Activated CD4-positive, alpha-beta memory T cell treated with anti-CD3 and anti-CD28 coated beads, Interleukin-2, amount 10 ng/mL, durations not matched to agents 7 days and 5 days (primary cell): ENCODE measurements at places on chromosomes 5 and 9. TPM values are rescaled to one million over a fixed set of nuclear protein-coding genes. Genes with fewer than 3 reads are reported as not detected.

Gene OR1N1
- total RNA-seq: not detected

Gene CTXN3
- not detected for total RNA-seq

DNA sequence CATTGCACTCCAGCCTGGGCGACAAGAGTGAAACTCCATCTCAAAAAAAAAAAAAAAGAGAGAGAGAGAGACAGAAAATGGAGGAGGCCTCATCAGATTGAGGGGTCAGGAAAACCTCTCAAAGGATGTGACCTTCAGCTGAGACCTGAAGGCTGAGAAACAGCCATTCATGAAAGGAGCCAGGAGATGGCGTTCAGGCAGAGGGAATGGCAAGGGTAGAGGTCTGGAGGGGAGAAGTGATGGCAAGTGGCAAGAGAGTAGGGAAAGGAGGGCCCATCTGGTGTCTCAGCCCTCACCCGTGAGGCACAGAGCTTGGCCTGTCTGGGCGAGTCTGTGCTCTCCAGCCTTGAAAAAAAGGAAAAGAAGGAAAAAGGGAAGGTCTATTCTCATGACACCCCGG, 17.0 kb downstream of the CAMK2A start:
- DNase-seq: no peak

Gene NDST1
- 0.13 TPM for total RNA-seq

DNA sequence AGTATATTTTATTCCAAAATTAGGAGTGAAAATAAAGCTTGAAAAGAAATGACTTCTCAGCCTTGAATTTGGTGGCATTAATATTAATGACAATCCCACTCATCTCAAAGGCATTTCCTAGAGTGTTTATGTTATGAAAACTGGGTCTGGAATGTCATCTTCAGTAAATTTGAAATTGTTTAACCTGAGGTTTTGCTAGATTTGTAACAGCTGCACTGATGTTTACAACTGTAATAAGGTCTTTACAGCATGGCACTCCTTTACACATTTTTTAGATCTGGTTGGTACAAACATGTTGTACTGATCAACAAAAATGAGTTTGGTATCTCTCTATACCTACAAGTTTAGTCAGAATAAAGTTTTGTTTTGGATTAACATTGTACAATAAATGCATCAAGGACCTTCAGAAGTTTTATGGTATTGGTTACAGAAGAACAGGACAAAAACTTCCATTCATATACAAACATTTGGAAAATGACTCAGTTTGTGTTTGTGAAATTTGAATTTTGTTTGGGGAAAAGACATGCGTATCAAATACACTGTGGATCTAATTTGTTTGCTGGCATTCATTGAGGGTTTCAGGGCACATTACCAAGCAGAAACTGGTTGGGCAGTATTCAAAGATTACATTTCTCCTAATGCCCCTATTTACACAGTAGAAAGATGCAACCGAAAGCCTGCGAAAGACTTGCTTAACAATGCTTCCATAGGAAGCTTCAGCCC, 11.6 kb downstream of the FANCC start:
- DNase-seq: no peak

- DNase-seq: no peak
These were observed 7.7 kb upstream of the GAS1 start for GRCh38 chr9:86955042-86955441.

Gene LRSAM1
- 26.9 TPM for total RNA-seq

- DNase-seq: no peak
These were observed 180.1 kb downstream of the SYK start for GRCh38 chr9:90981726-90982125.

GRCh38 chr5:127029581-127030258, 638 bp downstream of the MARCHF3 start:
- peak; percentile 41 for DNase-seq

Gene IFNA2
- not detected for total RNA-seq

- DNase-seq: no peak
These were observed 15.2 kb downstream of the TMEM171 start for GRCh38 chr5:73135429-73136054.
